Endodermal cell (in vitro differentiated cells): ENCODE measurements at places on chromosomes 13 and 19.

GRCh38 chr19:20385061-20385460 is 180.5 kb downstream of the ZNF737 start:
- H3K4me1 ChIP-seq, result no peaks in the 10 kb centered on the region
- no peak overlapping the region for H3K4me3 ChIP-seq
- no peak overlapping the region for H3K27ac ChIP-seq
- H3K27me3 ChIP-seq, result no peaks in the 10 kb centered on the region
- H3K36me3 ChIP-seq, result no peaks in the 10 kb centered on the region
- no peak for DNase-seq

DNA sequence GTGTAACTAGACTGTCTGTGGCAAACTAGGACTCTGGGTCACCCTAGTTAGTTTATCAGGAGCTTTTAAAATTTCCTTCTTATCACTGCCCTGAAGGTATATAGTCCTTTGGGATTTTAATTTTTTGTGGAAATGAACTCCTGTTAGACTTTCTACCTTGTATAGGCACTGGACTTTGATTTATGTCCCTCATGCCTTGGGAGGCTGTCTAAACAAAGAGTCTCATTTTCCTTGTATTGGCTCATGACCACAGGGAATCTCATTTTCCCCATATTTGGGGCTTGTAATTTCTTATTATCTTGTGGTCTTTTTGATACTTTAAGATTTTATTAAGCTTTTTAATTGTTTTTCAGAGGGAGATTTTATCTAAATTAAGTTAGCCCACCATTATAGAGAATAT is 21.4 kb downstream of the KCTD4 start:
- H3K36me3 ChIP-seq, result peaks cover 6% of the 10 kb centered on the region
- no peak overlapping the region for H3K27ac ChIP-seq
- H3K4me1 ChIP-seq, result no peaks in the 10 kb centered on the region

DNA sequence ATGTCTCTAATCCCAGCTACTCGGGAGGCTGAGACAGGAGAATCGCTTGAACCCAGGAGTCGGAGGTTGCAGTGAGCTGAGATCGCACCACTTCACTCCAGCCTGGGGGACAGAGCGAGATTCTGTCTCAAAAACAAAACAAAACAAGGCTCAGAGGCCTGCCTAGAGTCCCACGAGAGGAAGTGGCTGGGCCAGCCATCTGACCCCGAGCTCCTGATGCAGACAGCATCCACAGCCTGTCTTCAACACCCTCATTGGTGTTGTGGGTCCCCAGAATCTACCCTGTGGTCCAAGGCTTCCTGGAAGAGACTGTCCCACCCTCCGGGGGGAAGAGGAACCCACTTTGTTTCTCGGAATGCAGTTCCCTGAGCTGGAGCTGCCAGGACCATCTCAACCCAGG is 24.7 kb downstream of the RFX1 start:
- H3K27ac ChIP-seq, result no peak overlapping the region
- no peaks in the 10 kb centered on the region for H3K27me3 ChIP-seq
- H3K4me1 ChIP-seq, result no peaks in the 10 kb centered on the region
- peaks cover 5% of the 10 kb centered on the region for H3K36me3 ChIP-seq
- no peak for DNase-seq

GRCh38 chr19:33785795-33786194 is 10.9 kb upstream of the KCTD15 start:
- H3K27me3 ChIP-seq, result no peaks in the 10 kb centered on the region
- DNase-seq, result no peak
- no peaks in the 10 kb centered on the region for H3K36me3 ChIP-seq
- no peak overlapping the region for H3K27ac ChIP-seq
- H3K4me1 ChIP-seq, result no peaks in the 10 kb centered on the region
- no peak overlapping the region for H3K4me3 ChIP-seq

DNA sequence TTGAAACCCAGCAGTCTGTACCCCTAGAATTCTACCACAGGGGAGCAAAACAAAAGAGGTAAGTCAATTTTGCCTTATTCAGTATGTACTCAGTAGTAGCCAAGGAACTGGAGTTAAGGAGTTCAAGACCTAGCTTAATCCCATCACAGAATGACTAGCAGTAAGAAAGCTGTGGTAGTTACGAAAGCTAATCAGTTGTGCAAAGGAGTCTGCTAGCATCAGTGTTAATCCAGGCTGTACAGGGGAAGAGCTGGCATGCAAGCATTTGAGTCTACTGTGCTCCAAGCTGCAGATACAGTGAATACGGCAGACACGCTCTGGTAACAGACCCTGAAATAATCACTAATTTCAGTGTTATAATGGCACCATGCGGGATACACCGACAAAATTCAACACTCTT is 4.7 kb downstream of the DNMT1 start:
- no peak for DNase-seq
- H3K4me3 ChIP-seq, result no peak overlapping the region
- no peaks in the 10 kb centered on the region for H3K4me1 ChIP-seq
- peaks cover 37% of the 10 kb centered on the region for H3K36me3 ChIP-seq

- no peaks in the 10 kb centered on the region for H3K36me3 ChIP-seq
These were observed 71.3 kb downstream of the LHFPL6 start for GRCh38 chr13:39531646-39532045.

DNA sequence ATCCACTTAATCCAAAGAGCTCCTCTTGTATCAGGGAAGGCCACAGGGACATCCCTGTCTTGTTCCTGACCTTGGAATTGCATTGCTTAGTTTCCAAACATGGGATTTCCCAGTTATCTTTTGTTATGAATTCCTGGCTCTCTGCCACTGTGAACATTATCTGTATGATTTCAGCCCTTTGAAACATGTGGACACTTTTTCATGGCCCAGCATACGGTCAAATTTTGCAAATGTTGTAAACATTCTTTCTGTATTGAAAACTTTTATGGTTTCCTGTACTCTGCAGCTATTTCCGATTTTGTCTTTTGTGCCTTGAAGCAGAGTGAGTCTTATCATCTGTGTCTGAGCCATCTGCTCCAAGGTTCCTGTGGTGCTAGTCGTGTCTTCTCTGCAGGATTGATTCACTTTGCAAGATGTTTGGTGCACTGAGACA is 4.5 kb upstream of the CFAP97D2 start:
- H3K36me3 ChIP-seq, result no peaks in the 10 kb centered on the region
- no peaks in the 10 kb centered on the region for H3K27me3 ChIP-seq
- H3K27ac ChIP-seq, result no peak overlapping the region
- DNase-seq, result no peak
- H3K4me1 ChIP-seq, result no peaks in the 10 kb centered on the region

GRCh38 chr13:92512852-92513251 is 713.8 kb upstream of the GPC6 start:
- DNase-seq, result peak; percentile 37
- H3K36me3 ChIP-seq, result no peaks in the 10 kb centered on the region
- H3K27ac ChIP-seq, result no peak overlapping the region
- no peaks in the 10 kb centered on the region for H3K4me1 ChIP-seq

DNA sequence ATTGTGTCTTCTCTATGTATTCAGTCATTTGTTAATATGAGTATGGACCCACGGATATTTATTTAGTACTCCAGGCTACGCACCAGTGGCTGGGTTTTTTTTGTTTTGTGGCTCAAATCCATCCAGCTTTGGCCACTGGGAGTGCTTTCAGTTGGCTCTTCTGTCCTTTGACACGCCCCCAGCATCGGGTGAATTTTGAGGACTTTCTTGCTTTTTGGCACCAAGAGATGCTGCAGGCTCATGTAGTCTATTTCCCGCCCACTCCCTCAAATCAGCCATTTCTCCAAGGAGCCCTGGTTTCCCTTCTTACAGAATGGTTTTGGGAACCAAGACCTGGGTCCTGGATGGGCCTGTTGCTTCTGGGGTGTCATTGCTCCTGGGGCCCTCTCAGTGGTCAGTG is 55.8 kb downstream of the SMARCA4 start:
- no peaks in the 10 kb centered on the region for H3K4me1 ChIP-seq
- H3K4me3 ChIP-seq, result no peak overlapping the region
- no peaks in the 10 kb centered on the region for H3K27me3 ChIP-seq
- peaks cover 93% of the 10 kb centered on the region for H3K36me3 ChIP-seq
- no peak for DNase-seq

DNA sequence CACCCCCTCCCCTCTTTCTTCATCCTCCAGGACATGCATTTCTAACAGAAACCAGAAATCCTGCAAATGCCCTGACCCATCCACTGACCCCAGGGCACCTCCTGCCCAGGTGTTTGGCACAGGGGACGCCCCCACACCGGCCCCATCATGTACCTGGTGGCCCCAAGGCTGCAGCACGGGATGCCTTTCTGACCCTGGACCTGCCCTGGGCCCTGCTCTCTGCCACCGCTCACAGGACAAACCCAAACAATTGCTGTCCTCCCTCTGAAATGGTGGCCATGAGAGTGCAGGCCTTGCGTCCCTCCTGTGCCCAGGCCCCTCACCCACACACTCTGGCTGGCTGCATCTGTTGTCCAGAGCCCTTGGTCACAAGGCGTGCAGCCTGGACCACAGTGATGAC is 12.1 kb downstream of the SCGB2B2 start:
- no peaks in the 10 kb centered on the region for H3K36me3 ChIP-seq
- H3K27me3 ChIP-seq, result no peaks in the 10 kb centered on the region
- no peak for DNase-seq
- H3K4me3 ChIP-seq, result no peak overlapping the region
- no peaks in the 10 kb centered on the region for H3K4me1 ChIP-seq

GRCh38 chr13:44132710-44133109 is 240.9 kb upstream of the SERP2 start:
- no peaks in the 10 kb centered on the region for H3K4me1 ChIP-seq
- H3K27ac ChIP-seq, result no peak overlapping the region
- no peak overlapping the region for H3K4me3 ChIP-seq
- DNase-seq, result no peak

- H3K4me1 ChIP-seq, result no peaks in the 10 kb centered on the region
- H3K36me3 ChIP-seq, result no peaks in the 10 kb centered on the region
- H3K27me3 ChIP-seq, result no peaks in the 10 kb centered on the region
- no peak for DNase-seq
- H3K4me3 ChIP-seq, result no peak overlapping the region
- H3K27ac ChIP-seq, result no peak overlapping the region
These were observed 234.1 kb downstream of the FOXO1 start for GRCh38 chr13:40432018-40432978.

DNA sequence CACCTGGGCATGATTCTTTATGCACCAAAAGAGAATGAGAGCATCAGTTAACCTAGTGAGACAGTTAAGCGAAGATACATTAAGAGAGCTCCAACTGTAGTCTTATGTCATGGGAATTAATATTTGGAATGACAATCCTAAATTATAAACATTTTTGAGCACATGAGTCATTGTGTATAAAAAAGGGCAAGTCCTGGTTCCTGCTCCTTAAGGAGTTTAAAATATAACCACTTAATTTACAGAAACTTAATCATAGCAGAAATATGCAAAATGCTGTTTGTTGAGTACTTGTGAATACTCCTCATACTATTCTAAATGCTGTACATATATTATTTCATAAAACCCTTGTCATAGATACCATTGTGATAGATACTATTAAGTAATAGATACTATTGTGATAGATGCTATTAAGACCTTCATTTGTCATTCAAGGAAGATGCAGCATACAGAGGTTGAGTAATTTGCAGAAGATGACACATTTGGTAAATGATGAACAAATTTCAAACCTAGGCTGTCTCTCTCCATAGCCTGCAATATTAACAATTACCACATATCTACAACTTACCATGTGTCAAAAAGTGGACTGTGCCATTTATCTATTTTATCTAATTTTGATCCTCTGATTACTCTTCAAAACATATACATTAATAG is 301.0 kb downstream of the TBC1D4 start:
- H3K27me3 ChIP-seq, result no peaks in the 10 kb centered on the region
- no peak overlapping the region for H3K27ac ChIP-seq
- no peaks in the 10 kb centered on the region for H3K4me1 ChIP-seq
- no peaks in the 10 kb centered on the region for H3K36me3 ChIP-seq
- DNase-seq, result no peak

GRCh38 chr13:73223372-73223781 is 164.6 kb downstream of the KLF5 start:
- peak; percentile 55 for DNase-seq
- no peak overlapping the region for H3K4me3 ChIP-seq
- peaks cover 3% of the 10 kb centered on the region for H3K27me3 ChIP-seq
- H3K4me1 ChIP-seq, result peaks cover 5% of the 10 kb centered on the region
- H3K36me3 ChIP-seq, result no peaks in the 10 kb centered on the region

DNA sequence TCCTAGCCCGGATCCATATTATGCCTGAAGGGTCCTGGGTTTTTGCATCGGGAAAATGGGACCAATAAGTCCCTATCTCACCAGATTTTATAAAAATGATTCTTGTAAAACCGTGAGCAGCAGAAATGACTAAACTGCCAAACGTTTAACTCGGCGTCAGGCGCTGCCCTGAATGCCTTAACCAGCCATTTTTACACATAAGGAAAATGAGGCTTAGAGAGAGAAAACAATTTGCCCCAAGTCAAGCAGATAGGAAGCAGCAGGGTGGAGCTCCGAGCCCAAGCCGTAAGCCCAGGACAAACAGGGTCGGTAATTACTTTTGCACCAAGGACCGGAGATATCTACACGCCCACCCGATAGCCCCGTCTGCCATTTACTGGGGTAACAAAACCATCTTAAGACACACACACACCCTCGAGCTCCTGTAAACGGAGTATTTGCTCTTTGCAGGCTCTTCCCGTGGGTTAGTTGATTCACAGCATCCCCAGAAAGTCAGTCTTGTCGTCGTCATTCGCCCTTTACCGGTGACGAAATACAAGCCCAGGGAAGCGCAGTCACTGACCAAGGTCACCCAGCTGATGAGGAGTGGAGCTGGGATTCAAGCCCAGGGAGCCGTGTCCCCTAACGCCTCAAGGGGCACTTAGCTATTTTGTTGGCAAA is 16.0 kb upstream of the MRI1 start:
- peak overlapping the region; percentile 94 for H3K4me3 ChIP-seq
- no peaks in the 10 kb centered on the region for H3K27me3 ChIP-seq
- no peaks in the 10 kb centered on the region for H3K4me1 ChIP-seq
- H3K27ac ChIP-seq, result no peak overlapping the region

GRCh38 chr19:17659996-17660395 is 28.2 kb downstream of the UNC13A start:
- H3K4me1 ChIP-seq, result no peaks in the 10 kb centered on the region
- H3K27me3 ChIP-seq, result no peaks in the 10 kb centered on the region

DNA sequence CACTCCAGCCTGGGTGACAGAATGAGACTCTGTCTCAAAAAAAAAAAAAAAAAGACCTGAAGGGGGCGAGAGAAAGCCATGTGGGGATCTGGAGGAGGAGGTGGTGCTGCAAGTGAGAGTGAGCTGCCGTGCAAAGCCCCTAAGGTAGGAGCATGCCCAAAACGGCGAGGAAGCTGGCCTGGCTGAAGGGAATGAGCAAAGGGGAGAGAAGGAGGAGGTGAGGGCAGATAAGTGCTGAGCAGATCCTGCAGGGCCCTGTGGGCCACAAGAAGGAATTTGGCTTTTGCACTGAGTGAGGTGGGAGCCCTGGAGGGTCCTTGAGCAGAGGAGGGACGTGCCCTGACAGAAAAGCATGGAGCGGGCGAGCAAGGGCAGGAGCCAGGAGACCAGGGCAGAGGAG is 19.4 kb upstream of the ADGRE5 start:
- no peaks in the 10 kb centered on the region for H3K4me1 ChIP-seq
- H3K27me3 ChIP-seq, result no peaks in the 10 kb centered on the region
- no peak overlapping the region for H3K4me3 ChIP-seq
- H3K27ac ChIP-seq, result no peak overlapping the region
- no peaks in the 10 kb centered on the region for H3K36me3 ChIP-seq
- DNase-seq, result peak; percentile 84

DNA sequence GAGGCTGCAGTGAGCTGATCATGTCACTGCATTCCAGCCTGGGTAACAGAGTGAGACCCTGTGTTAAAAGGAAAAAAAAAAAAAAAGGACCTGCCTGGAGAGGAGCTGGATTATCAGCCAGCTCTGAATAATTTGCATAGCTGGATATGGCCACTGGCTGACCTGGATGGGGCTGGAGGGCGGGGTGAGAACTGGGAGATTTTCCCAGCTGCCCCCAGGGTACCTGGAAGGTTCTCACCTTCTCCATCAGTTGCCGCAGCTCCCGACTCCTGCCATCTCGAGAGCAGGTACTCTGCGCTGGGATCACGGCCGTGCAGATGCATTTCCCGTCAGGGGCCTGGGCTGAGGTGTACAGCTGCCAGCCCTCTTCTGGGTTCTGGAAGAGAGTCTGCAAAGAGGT is 25.3 kb downstream of the PIN1 start:
- no peaks in the 10 kb centered on the region for H3K4me1 ChIP-seq
- H3K36me3 ChIP-seq, result peaks cover 4% of the 10 kb centered on the region
- no peak overlapping the region for H3K4me3 ChIP-seq
